ENCODE measurements at places on chromosomes 1 and 21.

GRCh38 chr1:203273869-203274602 is 31.3 kb upstream of the BTG2 start:
- H3K4me1 ChIP-seq, result peaks cover 70% of the 10 kb centered on the region
- no peaks in the 10 kb centered on the region for H3K27me3 ChIP-seq
- H3K4me3 ChIP-seq, result no peak overlapping the region
- no peaks in the 10 kb centered on the region for H3K36me3 ChIP-seq

- DNase-seq, result no peak
- no peaks in the 10 kb centered on the region for H3K36me3 ChIP-seq
- H3K4me3 ChIP-seq, result no peak within 1 kb of the TSS
- no peak within 1 kb of the TSS for H3K27ac ChIP-seq
- H3K4me1 ChIP-seq, result no peaks in the 10 kb centered on the region
Observed at GRCh38 chr1:248597589-248597988, at the start of gene OR2T10. Gene OR2T10 (minus strand): TSS chr1:248597700. CDS start chr1:248593768, 3,932 bp downstream.

DNA sequence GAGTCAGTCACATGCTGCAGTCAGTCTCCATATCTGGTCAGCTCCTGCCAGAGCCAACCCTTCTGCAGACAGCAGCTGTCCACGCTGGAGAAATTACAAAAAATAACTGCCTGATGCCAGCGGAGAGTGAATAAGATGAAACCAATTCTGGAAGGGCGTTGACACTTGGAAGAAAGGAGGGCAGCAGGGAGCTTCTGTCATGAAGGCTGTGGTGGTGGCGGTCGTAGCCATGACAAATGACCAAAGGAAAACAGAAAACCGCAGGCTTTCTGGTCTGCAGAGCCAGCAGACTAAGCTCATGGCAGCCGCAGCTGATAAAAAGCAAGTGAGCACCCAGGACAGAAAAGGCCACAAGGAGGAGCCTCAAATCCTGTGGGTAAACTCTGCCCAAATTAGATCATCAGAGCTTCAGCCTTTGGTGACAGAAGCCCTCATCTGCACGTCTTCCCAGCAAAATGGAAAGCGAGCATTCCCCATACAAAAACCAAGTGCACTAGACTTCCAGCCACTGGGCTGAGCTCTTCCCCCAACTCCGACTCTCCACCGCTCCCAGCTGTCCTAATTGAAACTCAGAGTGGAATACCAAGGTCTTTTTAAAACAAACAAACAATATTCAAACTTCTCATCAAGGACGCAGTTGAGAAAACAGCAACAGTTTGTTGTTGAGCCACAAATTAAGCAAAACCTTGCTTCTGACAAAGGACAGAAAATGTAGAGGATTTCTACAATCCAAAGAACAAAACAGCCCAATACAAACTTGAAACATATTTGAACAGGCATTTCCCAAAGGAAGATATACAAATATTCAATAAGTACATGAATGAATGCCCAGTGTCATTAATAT is 28.7 kb downstream of the RSPH1 start:
- peaks cover 3% of the 10 kb centered on the region for H3K36me3 ChIP-seq
- H3K4me1 ChIP-seq, result peaks cover 4% of the 10 kb centered on the region
- no peak overlapping the region for H3K27ac ChIP-seq
- no peak for DNase-seq
- H3K4me3 ChIP-seq, result no peak overlapping the region

DNA sequence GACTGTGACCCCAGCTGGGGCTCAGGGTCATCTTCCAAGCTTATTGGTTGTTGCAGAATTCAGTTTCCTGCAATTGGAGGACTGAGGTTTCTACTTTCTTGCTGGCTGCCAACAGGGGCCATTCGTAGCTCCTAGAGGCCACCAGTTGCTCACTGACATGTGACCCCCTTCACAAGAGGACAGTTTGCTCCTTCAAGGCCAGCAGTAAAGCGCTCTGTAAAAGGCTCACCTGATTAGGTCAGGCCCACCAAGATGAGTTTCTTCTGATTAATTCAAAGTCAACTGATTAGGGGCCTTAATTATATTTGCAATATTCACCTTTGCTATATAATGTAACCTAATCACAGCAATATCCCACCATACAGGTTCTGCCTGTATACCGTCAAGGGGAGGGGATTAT is 68.9 kb downstream of the SLC9A1 start:
- no peak for DNase-seq
- no peak overlapping the region for H3K27ac ChIP-seq
- no peak overlapping the region for H3K4me3 ChIP-seq
- no peaks in the 10 kb centered on the region for H3K36me3 ChIP-seq

- peaks cover 5% of the 10 kb centered on the region for H3K36me3 ChIP-seq
- H3K27me3 ChIP-seq, result no peaks in the 10 kb centered on the region
- H3K4me1 ChIP-seq, result peaks cover 47% of the 10 kb centered on the region
- peak; percentile 67 for DNase-seq
- H3K27ac ChIP-seq, result no peak overlapping the region
Observed at GRCh38 chr1:46223472-46223943, 20.4 kb downstream of the LURAP1 start.

GRCh38 chr1:71053758-71054157 is 6.1 kb upstream of the PTGER3 start:
- H3K4me1 ChIP-seq, result no peaks in the 10 kb centered on the region
- H3K4me3 ChIP-seq, result no peak overlapping the region
- H3K27me3 ChIP-seq, result peaks cover 6% of the 10 kb centered on the region
- no peaks in the 10 kb centered on the region for H3K36me3 ChIP-seq
- DNase-seq, result no peak
- no peak overlapping the region for H3K27ac ChIP-seq

- H3K4me3 ChIP-seq, result no peak overlapping the region
- no peak for DNase-seq
- peaks cover 36% of the 10 kb centered on the region for H3K36me3 ChIP-seq
- no peak overlapping the region for H3K27ac ChIP-seq
- no peaks in the 10 kb centered on the region for H3K27me3 ChIP-seq
Observed at GRCh38 chr1:33143176-33143575, 38.7 kb downstream of the TRIM62 start.

DNA sequence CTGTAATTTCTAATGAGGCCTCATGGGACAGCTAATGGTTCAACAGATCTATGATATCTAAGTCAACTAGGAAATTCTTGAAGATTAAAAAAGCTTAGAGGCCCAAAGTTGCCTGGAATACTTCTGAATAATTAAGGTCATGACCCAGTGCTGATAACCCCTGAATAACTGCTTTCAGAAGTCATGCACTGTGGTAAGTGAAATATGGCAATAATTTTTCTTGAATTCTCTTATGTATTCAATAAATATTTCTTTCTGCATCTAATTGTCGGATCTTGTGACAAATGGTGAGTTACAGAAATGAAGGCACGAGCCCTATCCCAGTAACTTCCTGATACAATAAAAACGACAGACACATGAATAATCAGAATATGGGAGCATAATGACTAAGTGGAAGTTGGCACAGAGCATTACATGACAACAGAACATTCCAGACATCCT is 219.3 kb upstream of the GREM2 start:
- no peak overlapping the region for H3K4me3 ChIP-seq
- H3K4me1 ChIP-seq, result no peaks in the 10 kb centered on the region
- H3K36me3 ChIP-seq, result no peaks in the 10 kb centered on the region
- no peak overlapping the region for H3K27ac ChIP-seq

DNA sequence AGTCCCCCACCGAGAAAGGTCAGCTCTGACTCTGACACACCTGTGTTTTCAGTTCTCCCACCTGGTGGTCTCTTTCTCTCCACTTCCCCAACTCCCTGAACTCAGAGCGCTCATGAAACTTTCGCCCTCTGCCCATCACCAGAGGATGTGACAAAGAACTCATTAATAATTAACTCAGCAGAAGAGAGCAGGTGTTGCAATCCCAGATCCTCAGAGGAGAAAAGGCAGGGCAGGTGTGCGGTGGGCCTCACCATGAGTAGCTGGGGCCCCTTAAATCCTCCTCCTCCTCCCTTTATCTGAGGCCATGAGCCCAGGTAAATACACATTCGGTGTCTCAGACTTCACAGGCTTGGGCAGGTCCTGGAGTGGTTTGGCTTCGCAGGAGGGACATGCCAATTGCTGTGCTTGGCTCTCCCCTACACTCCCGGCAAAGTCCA is 1.7 kb upstream of the LAMB3 start:
- H3K27ac ChIP-seq, result no peak overlapping the region
- no peaks in the 10 kb centered on the region for H3K36me3 ChIP-seq
- H3K4me1 ChIP-seq, result peaks cover 14% of the 10 kb centered on the region
- DNase-seq, result no peak
- no peak overlapping the region for H3K4me3 ChIP-seq

- H3K27me3 ChIP-seq, result no peaks in the 10 kb centered on the region
- DNase-seq, result peak; percentile 63
- peaks cover 20% of the 10 kb centered on the region for H3K36me3 ChIP-seq
- no peak overlapping the region for H3K27ac ChIP-seq
- no peak overlapping the region for H3K4me3 ChIP-seq
Observed at GRCh38 chr1:180173952-180174351, 19.3 kb downstream of the QSOX1 start.

GRCh38 chr1:119275145-119276134 is 93.1 kb upstream of the HAO2 start:
- no peaks in the 10 kb centered on the region for H3K36me3 ChIP-seq
- H3K4me3 ChIP-seq, result no peak overlapping the region
- H3K27me3 ChIP-seq, result no peaks in the 10 kb centered on the region
- peak; percentile 44 for DNase-seq

GRCh38 chr1:68442822-68443556 is 6.8 kb downstream of the RPE65 start:
- no peak for DNase-seq
- H3K4me3 ChIP-seq, result no peak overlapping the region
- no peaks in the 10 kb centered on the region for H3K36me3 ChIP-seq
- no peak overlapping the region for H3K27ac ChIP-seq

DNA sequence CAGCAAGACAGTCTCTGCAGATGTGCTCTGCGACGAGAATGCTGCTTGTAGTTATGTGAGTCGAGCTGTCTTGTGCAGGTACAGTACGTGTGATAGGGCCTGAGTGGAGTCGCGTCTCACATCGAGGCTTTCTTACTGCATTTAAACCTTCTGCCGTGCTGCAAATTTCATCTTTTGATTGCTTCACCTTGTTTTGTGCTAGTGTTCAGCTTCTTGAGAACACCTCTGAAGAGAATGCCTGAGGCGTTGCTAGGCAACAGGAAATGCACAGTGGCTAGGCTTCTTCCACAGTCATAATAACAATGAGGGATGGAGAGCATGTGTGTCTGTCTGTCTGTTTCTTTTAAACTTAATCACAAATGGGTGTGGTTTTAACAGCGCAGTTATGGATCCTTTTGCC is 52.9 kb downstream of the MRPS6 start:
- peaks cover 36% of the 10 kb centered on the region for H3K4me1 ChIP-seq
- DNase-seq, result peak; percentile 92
- H3K27me3 ChIP-seq, result no peaks in the 10 kb centered on the region
- no peak overlapping the region for H3K27ac ChIP-seq
- H3K36me3 ChIP-seq, result peaks cover 2% of the 10 kb centered on the region

- no peaks in the 10 kb centered on the region for H3K27me3 ChIP-seq
- peaks cover 36% of the 10 kb centered on the region for H3K36me3 ChIP-seq
- no peak overlapping the region for H3K27ac ChIP-seq
- peaks cover 4% of the 10 kb centered on the region for H3K4me1 ChIP-seq
- no peak overlapping the region for H3K4me3 ChIP-seq
Observed at GRCh38 chr1:206420471-206420870, 49.8 kb upstream of the IKBKE start.

GRCh38 chr1:245041058-245041698 is 113.6 kb upstream of the KIF26B start:
- no peaks in the 10 kb centered on the region for H3K27me3 ChIP-seq
- DNase-seq, result no peak
- H3K27ac ChIP-seq, result no peak overlapping the region
- H3K36me3 ChIP-seq, result no peaks in the 10 kb centered on the region
- H3K4me3 ChIP-seq, result no peak overlapping the region

GRCh38 chr1:20867062-20867461 is 80.0 kb upstream of the HP1BP3 start:
- no peaks in the 10 kb centered on the region for H3K4me1 ChIP-seq
- H3K27ac ChIP-seq, result no peak overlapping the region
- H3K36me3 ChIP-seq, result peaks cover 15% of the 10 kb centered on the region
- DNase-seq, result no peak
- no peak overlapping the region for H3K4me3 ChIP-seq

GRCh38 chr21:44442266-44443125 is 12.8 kb upstream of the LRRC3 start:
- no peak for DNase-seq
- peaks cover 48% of the 10 kb centered on the region for H3K36me3 ChIP-seq
- H3K4me1 ChIP-seq, result no peaks in the 10 kb centered on the region
- H3K4me3 ChIP-seq, result no peak overlapping the region

DNA sequence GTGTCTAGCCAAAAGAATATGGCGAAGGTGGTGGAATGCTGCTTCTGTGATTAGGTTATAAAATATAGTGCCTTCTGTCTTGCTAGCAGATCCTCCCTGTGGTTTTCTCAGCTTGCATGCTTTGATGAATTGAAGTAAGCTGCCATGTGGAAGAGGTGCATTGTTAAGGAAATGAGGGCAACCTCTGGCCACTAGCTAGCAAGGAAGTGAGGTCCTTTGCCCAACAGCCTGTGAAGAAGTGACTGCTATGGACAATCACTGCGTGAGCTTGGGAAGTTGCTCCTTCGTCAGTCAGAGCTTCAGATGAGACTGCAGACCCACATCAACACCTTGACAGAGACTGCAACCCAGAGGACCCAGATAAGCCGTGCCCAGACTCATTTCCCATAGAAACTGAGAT is 109.4 kb downstream of the GIPC2 start:
- no peak overlapping the region for H3K27ac ChIP-seq
- H3K4me3 ChIP-seq, result no peak overlapping the region
- no peak for DNase-seq
- H3K4me1 ChIP-seq, result no peaks in the 10 kb centered on the region
- no peaks in the 10 kb centered on the region for H3K36me3 ChIP-seq

DNA sequence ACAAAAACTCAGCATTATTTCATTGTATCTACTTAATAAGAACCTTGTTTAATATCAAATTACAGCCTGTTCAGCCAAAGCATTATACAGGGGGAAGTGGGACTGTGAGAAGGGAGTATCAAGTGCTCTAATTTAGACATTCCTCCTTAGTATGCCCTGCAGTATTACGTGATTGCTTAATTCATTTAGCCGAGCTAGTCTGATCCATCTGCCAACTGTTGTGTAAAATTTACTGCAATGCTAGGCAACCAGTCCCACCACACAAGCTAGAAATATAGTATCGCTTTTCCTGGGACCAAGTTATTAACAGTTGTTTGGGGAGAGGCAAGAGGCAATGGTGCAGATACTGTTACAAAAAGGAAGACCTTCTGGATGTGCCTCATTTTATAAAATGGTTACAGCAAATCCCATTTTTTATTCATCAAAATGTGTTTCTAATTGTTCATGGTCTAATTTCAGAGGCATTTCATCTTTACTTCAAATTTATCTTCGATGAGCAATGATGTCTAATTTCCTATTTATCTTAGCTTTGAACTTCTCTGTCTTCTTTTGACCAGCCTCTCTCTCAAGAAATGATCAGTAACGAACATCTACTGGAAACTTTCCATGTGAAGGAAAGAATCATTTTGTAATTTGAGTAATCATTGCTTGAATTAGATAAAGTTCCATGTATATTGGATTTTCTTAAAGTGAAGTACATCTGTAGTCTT is 283.3 kb downstream of the DUSP10 start:
- no peaks in the 10 kb centered on the region for H3K36me3 ChIP-seq
- H3K27ac ChIP-seq, result no peak overlapping the region
- no peak for DNase-seq
- no peak overlapping the region for H3K4me3 ChIP-seq
- no peaks in the 10 kb centered on the region for H3K4me1 ChIP-seq
